ENCODE measurements at places on chromosomes 5 and 9.

DNA sequence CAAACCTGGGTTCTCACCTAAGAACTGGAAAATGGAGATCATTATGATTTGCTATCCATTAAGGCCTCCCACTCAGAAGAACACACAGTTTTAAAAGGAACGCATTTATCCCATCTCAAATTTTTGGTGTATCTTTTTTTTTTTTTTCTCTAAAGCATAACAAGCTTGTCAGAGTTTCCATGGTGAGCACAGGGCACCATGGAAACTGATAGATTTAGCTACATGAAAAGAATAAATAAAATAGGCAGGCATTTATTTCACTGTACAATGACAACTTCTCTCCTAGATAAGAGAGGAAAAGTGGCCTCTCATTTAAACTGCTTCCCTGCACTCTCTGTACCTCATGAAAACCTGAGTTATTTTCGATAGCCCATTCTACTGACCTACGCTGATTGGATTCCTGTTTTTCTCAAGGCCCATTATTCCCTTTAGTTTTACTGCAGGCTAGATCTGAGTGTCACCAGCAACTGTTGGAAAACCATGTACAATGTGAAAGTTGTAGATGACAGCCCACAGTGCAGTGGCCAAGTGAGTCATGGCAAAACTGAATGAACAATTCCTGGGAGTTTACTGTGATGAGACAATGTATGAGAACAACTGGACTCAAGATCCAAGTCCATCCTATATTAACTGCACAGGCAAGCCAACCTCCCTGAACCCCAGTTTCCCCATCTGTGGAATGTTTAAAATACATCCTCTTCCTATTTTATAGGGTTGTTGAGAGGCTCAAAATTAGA lies 4.3 kb upstream of the GDA start:
- no peak for DNase-seq

- no peak for DNase-seq
These were observed 34.9 kb downstream of the LURAP1L start for GRCh38 chr9:12809720-12810119.

- no peak for DNase-seq
These were observed 111.5 kb upstream of the SPOCK1 start for GRCh38 chr5:137610598-137610997.

GRCh38 chr9:130461218-130461630 lies 16.5 kb downstream of the ASS1 start:
- DNase-seq, result peak; percentile 85

- no peak for DNase-seq
These were observed 110.0 kb downstream of the ROR2 start for GRCh38 chr9:91839926-91840465.

GRCh38 chr5:2093859-2094615 lies 211.3 kb upstream of the IRX4 start:
- no peak for DNase-seq

DNA sequence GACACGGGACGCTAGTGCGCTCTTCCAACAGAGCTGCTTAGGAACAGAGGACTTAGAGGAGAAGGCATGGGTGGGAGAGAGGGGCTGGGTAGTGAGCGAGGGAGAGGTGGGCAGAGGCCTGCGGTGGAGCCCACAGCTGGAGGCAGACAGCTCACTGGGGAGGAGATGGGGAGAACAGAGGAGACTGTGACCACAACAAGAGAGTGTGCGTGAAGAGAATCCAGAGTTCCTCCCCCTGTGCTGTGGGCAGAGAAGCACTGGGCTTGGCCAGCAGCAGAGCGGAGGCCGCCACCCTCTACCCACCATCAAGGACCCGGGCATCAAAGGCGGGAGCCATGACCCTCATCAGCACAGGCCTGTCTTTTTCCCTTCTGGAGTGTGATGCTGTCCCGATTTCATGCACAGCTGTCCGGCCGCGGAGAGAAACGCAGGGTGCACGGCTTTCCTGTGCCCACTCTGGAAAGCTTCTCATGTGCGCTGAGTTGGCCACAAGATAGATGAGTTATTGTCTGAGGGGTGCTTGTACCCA lies 228.3 kb upstream of the IRX4 start:
- no peak for DNase-seq

- DNase-seq, result no peak
These were observed 95.1 kb downstream of the TTC39B start for GRCh38 chr9:15211815-15212495.

DNA sequence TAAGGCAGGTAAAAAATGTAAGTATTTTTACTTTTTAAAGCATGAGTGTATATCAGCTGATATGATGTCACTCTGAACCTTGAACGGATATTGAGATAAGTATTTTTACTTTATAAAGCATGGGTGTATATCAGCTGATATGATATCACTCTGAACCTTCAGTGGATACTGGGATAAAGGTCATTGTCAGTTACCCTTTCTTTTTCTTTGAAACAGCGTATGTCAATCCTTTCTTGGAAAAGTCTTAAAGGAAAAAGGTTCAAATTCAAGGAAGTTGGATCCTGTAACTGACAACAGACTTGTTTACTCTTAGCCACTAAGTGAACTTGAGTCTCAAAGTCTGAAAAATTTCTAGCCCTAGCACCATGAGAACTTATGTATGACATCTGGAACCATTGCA lies 61.7 kb upstream of the IFNK start:
- DNase-seq, result no peak

DNA sequence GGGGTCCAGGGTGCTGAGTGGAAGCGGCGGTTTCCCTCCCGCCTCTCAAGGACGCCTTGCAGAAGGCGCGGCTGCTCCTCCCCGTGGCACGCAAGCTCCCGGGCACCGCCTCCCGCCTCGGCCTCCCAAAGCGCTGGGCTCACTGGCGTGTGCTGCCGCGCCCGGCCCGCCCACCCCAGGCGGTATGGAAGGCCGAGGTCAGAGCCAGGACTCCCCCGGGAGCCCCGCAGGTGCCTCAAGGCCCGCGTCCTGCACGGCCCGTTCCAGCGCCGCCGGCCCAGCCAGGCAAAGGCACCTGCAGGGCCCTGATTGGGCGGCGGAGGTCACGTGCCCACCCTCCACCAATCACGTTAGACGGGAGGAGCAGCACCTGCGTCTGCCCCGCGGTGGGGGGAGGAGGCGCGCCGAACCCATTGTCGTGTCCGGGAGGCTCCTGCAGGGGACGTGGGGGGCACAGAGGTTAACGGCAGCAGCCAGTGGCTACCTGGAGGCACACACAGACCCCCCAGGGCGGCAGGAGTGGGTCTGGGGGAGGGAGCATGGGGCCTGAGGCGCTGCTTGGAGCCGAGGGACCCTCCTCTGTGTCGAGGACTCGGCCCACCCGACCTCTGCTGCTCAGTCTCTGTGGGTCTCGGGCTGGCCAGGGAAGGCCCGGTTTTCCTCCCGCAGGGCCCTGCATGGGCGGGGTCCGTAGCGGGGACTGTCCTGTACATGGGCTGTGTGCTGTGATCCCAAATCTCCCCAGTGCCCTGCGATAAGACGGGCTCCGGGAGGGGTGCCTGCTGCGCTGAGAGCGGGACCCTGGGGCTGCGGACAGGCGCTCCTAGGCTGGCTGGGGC lies 2.0 kb upstream of the LCN12 start:
- peak; percentile 100 for DNase-seq

- DNase-seq, result no peak
These were observed 46.7 kb downstream of the KCNT1 start for GRCh38 chr9:135748676-135749075.

- no peak for DNase-seq
These were observed 35.8 kb downstream of the DCAF10 start for GRCh38 chr9:37836386-37836785.

DNA sequence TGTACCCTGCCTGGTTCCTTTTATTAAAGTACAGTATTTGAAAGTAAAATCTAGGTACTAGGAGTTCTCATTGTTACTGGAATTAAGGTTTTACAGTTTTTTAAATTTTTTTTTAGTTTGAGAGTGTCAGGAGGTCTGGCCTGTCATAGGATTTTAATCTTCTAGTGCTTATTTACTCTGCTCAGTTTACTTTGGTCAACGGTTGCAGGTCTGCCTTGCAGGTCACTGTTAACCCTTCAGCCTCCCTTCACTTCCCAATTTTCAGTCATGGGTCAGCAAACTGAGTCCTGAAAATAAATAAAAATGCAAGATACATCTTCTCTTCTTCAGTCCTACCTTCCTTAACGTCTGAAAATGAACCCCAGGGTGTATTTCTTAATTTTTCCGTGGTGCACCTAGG lies 18.8 kb upstream of the PTBP3 start:
- DNase-seq, result no peak

- no peak for DNase-seq
These were observed 132.1 kb downstream of the COL23A1 start for GRCh38 chr5:178458140-178458539.

- DNase-seq, result no peak
These were observed 123.2 kb downstream of the C5orf15 start for GRCh38 chr5:133845271-133845670.

DNA sequence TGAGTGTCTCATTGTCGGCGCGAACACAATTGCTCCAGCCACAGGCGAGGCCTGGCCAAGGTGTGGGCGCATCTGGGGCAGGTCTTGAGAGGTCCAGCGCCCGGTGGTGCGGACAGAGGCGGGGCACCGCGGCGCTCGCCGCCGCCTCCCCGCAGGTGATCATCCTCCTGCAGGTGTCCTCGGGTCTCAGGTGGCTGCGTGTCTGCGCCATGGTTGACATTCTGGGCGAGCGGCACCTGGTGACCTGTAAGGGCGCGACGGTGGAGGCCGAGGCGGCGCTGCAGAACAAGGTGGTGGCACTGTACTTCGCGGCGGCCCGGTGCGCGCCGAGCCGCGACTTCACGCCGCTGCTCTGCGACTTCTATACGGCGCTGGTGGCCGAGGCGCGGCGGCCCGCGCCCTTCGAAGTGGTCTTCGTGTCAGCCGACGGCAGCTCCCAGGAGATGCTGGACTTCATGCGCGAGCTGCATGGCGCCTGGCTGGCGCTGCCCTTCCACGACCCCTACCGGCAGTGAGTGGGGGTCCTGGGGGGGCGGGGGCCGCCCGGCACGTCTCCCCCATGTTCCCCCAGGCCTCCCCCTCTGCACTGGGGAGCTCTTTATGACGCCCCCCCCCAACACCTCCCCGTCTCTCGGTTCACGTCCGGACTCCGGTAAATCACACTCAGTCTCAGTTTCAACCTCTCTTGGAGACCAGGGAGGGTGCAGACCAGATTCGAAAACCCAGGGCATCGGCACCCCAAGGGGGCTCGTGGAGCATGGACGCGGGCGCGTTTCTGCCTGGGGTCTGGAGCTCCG lies 446 bp downstream of the NXNL2 start:
- DNase-seq, result no peak

GRCh38 chr9:78462611-78463010 lies 165.7 kb downstream of the PSAT1 start:
- DNase-seq, result no peak

- no peak for DNase-seq
These were observed 55.4 kb downstream of the TIMD4 start for GRCh38 chr5:156907667-156908066.

- no peak for DNase-seq
These were observed 176.7 kb downstream of the MED10 start for GRCh38 chr5:6201631-6202030.

GRCh38 chr9:89961616-89962341 lies 357.0 kb downstream of the GADD45G start:
- peak; percentile 26 for DNase-seq

GRCh38 chr5:173591056-173591514 lies 25.4 kb downstream of the BOD1 start:
- peak; percentile 39 for DNase-seq

- DNase-seq, result no peak
These were observed 968 bp downstream of the NKD2 start for GRCh38 chr5:1009359-1010180.

DNA sequence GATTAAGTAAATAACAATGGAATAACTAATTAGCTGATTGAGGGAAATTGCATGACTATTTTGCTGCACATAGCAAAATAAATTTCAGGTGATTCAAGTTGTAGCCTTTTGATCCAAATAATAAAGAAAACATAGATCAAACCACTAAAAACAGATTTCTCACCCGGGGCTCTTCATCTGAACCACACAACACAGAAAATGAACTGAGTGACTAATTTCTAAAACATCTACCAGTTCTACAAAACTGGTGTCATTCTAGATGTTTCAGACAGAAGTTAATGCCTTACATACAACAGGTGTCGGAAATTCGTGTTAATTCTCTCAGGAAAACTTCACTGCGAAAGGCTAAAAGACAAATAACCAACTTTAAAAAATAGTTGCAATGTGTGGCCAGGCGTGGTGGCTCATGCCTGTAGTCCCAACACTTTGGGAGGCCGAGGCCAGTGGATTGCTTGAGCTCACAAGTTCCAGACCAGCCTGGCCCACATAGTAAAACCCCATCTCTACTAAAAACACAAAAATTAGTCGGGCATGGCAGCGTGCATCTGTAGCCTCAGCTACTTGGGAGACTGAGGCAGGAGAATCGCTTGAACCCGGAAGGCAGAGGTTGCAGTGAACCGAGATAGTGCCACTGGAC lies 6.9 kb downstream of the PROP1 start:
- DNase-seq, result no peak

- DNase-seq, result no peak
These were observed 37.1 kb downstream of the VAV2 start for GRCh38 chr9:133954862-133955529.

GRCh38 chr9:87650611-87651295 lies 75.2 kb upstream of the CTSL start:
- DNase-seq, result no peak

DNA sequence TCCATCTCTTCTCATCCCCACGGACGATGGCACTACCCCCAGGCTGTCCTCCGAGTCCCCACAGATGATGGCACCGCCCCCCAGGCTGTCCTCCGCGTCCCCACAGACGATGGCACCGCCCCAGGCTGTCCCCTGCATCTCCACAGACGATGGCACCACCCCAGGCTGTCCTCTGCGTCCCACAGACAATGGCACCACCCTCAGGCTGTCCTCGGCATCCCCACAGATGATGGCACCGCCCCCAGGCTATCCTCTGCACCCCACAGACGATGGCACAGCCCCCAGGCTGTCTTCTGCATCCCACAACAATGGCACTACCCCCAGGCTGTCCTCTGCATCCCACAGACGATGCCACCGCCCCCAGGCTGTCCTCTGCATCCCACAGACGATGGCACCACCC lies 57.4 kb upstream of the PTCH1 start:
- no peak for DNase-seq

- DNase-seq, result no peak
These were observed 445.5 kb downstream of the GABRG2 start for GRCh38 chr5:162512935-162513565.

DNA sequence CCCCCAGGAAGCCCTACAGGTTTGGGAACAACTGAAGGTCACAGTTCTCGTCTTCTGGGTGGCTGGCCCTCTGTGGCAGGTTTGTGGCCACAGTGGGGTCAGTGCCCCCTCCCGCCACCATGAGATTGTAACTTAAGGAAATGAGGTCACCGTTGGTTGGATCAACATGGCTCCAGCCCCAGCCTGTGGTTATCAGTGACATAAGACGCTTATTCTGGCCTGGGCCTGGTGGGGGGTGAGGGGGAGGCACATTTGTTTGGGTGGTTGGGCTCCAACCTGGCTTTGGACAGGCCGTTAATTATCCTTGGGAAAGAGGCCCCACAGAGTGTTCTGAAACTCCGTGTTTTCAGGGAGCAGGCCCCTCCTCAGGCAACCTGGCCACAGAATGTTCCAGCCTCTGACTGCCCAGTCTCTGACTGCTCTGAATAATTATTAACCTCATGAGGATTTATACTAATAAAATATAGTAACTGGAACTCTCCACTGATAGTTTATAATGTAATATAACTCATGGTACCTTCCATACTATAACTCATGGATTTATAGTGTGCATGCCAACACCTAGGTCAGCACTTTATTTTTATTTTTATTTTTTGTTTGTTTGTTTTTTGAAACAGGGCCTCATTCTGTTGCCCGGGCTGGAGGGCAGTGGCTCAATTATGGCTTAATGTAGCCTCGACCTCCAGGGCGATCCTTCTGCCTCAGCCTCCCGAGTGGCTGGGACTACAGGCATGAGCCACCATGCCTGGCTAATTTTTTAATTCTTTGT lies 58.0 kb upstream of the RPL26L1 start:
- no peak for DNase-seq

GRCh38 chr9:128551657-128552152 lies 682 bp upstream of the SPTAN1 start:
- no peak for DNase-seq

All from GM03348 (cell line).